ENCODE measurements at places on chromosomes 7 and 10.

GRCh38 chr10:48594803-48595538 is 9.9 kb downstream of the ARHGAP22 start:
- DNase-seq = no peak

DNA sequence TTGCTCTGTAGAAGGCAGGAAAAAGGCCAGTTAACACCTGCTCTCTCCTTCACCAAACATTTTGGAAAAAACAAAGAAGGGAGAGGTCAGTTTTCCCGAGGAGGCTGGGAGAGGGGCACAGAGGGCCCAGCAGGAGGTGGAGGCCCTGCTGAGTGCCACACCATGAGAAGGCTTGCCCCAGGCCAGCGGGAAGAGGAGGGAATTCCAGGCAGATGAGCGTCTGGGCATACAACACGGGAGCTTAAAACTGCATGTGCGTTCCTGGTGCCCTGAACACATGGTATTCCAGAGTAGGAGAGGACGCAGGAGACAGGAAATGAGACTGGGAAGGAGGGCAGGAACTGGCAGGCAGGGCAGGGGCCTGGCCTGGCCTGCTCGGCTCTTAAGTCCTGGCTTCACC is 182.4 kb downstream of the CCDC3 start:
- DNase-seq = no peak

DNA sequence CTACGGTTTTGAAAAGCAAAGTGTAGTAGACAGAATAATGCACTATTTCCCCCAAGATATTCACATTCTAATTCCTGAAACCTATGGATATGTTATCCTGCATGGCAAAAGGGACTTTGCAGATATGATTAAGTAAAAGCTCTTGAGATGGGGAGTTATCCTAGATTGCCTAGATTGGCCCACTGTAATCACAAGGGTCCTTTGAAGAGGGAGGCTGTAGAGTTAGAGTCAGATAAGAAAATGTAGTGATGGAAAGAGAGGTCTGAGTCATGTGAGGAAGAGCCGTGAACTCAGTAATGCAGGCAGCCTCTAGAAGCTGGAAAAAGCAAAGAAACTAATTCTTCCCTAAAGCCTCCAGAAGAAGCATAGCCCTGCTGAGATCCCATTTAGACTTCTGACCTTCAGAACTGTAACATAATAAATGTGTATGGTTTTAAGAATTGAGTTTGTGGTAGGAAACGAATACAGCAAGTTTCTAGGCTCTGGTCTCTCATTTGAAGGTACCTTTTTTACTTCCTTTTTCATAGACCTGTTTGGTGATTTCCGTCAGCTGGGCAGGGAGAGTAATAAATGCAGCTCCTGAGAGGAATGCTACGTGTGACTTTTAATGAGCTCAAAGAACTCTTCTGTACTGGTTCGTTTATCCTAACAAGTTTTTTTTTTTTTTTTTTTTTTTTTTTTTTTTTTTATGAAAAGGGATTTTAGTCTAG is 41.9 kb upstream of the NXPH1 start:
- DNase-seq = no peak

- no peak for DNase-seq
Observed at GRCh38 chr10:3393958-3394357, 221.4 kb upstream of the PITRM1 start.

GRCh38 chr10:86188326-86188725 is 178.3 kb downstream of the GRID1 start:
- no peak for DNase-seq

DNA sequence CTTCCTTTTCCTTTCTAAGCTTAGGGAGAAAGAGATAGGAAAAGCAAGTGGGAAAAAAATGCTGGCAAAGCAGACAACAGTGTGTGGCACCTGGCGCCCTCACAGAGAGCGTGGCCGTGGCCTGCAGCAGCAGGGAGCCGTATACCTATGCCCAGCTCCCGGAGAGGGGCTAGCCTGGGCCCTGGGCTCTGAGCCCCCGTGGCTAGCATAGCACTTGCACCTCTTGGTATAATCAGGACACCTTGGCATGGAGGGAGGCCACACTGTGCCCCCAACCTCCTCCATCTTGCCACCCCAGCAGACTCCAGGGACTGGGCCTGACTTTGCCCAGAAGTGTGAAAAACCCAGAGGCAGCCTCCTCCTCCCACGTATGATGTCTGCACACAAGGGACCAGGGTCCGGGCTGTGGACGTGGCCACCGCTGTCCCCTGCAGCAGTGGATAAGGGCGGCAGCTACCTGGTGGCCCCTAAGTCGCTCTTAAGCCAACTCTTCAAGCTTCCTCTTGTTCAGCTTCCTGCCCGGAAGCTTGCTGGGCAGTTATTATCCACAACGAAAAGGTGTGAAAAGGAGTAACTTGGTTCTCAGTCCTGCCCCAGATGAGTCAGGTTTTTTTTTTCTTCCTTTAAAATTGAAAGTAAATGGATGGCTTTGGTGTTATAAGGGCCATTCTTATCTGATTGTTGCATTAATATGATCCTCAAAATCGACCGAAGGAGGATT is 249.1 kb upstream of the PITRM1 start:
- DNase-seq = no peak
